ENCODE measurements at places on chromosomes 7 and 10.

DNA sequence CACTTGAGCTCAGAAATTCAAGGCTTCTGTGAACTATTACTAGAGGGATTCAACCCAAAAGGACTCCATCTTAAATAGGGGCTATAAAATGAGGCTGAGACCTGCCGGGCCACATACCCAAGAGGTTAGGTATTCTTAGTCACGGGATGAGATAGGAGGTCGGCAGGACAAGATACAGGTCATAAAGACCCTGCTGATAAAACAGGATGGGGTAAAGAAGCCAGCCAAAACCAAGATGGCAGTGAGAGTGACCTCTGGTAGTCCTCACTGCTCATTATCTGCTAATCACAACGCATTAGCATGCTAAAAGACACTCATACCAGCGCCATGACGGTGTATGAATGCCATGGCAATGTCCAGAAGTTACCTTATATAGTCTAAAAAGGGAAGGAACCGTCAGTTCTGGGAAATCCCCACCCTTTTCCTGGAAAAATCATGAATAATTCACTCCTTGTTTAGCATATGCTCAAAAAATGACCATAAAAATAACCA, 101.2 kb upstream of the TRIM24 start:
- DNase-seq = no peak

GRCh38 chr10:21499701-21500577, 25.5 kb downstream of the SKIDA1 start:
- no peak for DNase-seq

DNA sequence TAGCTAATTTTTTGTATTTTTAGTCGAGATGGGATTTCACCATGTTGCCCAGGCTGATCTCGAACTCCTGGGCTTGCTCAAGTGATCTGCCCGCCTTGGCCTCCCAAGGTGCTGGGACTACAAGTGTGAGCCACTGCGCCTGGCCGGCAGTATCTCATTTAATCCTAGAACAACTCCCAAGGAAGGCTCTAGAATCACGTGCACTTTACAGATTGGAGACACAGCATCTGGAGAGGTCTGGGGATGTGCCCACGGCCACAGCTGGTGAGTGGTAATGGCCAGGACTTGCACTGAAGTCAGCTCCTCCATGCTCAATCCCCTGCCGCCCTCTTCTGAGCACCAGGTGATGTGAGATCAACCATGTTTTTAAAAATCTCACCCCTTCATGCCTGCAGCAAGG, 43.1 kb downstream of the CARD11 start:
- DNase-seq = no peak

DNA sequence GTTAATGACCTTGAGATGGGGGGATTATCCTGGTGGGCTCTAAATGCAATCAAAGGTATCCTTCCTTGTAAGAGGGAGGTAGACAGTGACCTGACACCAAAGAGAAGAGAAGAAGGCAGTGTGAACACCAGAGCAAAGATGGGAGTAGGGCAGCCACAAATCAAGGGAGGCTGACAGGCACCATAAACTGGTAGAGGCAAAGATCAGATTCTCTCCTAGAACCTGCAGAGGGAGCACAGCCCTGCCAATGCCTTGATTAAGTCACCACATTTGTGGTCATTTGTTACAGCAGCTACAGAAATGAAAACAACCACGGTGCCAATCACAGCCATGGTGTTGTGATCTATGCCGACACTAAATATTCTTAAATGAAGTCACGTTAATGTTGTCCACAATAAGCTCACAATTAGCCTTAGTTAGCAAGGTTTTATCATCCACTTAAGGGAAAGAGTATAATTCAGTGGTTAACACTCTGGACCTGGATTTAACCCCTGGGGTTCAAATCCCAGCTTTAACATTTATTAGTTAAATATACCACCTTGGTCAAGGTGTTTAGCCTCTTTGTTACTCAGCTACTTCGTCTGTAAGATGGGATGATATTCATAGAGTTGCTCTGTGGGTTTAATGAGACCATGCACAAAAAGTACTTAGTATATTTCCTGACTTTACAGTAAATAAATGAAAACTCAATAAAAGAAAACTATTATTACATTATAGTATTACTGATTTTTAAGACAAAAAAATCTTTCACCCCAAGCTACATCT, 70.8 kb downstream of the SGMS1 start:
- DNase-seq = no peak

Measured in iPS DF 19.7 (cell line).